ENCODE measurements at places on chromosomes 4 and X.

GRCh38 chr4:17981063-17981462 is 40.5 kb downstream of the LCORL start:
- DNase-seq: no peak

- DNase-seq: no peak
These were observed 31.1 kb downstream of the PGRMC2 start for GRCh38 chr4:128256539-128256938.

DNA sequence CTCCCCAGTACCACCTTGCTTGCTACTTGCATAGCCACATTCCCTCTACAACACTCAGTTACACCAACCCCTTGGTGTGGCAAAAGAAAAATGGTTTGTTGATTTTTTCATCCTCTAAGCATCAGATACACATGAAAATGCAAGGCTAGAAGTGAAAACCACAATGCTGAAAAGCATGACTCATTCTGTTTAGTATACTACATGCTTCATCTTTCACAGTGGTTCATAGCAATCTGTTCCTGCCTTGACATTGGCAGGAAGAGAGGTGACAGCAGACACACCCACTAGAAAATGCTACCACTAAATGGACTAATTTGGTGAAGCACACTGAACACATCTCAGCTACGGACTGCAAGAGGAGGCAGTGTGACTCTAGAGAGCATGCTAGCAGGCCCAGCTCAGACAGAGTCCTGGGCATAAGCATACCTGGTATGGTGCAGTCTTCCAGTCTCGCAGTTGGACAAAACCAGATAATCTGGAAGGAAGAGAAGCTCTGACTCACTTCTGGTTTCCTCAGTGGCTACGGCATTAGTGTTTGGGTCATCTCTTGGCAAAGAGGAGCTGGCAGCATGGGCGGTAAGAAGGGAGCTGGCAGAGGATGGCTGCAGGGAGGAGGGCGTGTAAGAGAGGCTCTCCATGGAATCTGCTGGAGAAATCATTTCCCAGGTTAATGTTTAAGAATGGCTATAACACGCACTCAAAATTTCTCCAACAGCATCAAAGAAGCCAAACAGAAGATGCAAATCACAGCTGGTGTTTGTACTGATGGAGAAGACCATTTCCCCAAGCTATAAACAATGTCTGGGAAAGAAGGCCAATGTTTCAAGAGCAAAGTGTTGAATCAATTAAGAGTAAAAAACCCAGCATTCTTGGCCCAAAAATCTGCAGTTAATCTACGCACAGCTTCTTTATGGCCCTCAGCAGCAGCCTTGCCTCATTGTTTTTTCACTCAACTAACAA is 37.8 kb downstream of the GAB3 start:
- no peak for DNase-seq

GRCh38 chrX:71282514-71283402 is 677 bp upstream of the NONO start:
- no peak for DNase-seq

GRCh38 chr4:7830747-7831146 is 108.9 kb downstream of the AFAP1 start:
- DNase-seq: no peak

GRCh38 chrX:111854556-111855490 is 21.2 kb upstream of the TRPC5OS start:
- no peak for DNase-seq

GRCh38 chrX:9622128-9622527 is 143.5 kb downstream of the GPR143 start:
- DNase-seq: no peak

DNA sequence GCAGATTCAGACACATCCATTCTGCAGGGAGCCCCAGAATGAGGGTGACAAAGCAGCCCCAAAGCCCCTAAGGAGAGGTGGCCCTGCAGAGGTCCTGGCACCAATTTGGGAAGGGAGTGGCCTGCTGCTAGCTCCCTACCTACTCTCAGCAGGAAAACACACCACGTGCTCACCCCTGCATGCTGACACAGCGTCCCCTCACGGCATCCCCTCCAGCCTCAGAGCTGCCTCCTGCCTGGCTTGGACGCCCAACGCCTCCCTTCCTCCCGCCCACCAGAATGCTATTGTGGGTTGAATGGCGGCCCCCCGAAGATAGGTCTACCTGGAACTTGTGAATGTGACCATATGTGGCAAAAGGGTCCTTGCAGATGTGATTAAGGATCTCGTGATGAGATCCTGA is 28.8 kb downstream of the ZFYVE28 start:
- DNase-seq: no peak

- no peak for DNase-seq
These were observed 27.8 kb upstream of the SMIM10 start for GRCh38 chrX:134963041-134963440.

- DNase-seq: no peak
These were observed 179.6 kb upstream of the RBPJ start for GRCh38 chr4:26141051-26141721.
